ENCODE measurements at places on chromosomes 5 and 9.

GRCh38 chr5:98927989-98928872, 576 bp downstream of the CHD1 start:
- DNase-seq = peak; percentile 36

- peak; percentile 15 for DNase-seq
Observed at GRCh38 chr5:73387601-73388305, 60.8 kb downstream of the FOXD1 start.

DNA sequence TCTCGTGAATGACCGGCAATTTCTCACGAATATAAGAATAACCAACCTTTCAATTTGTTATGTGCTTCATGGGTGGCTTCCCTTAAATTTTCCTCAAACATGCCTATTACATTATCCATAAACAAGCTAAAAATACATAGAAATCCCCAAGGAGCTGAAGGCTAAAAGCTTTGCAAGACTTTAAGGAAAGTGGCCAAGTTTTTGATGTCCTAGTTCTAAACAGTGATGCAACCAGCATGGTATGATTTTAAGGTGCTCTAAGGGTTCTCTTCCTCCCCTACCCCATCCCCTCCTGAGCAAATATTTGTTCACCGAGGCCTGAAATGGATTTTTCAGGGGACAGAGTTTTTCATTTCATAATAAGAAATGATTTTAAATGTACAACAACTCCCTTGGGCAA, 79.8 kb downstream of the RGS7BP start:
- no peak for DNase-seq

DNA sequence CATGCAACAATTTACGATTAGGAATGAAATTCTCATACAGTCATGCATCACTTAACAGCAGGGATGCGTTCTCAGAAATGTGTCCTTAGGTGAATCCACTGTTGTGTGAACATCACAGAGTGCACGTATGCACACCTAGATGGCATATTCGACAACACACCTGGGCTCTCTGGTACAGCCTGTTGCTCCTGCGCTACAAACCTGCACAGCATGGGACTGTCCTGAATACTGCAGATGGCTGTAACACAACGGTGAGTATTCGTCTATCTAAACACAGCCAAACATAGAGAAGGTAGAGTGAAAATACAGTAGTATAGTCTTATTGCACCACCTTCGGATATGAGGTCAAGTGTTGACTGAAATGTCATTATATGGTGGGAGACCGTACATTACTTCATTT, 44.0 kb upstream of the LCP2 start:
- no peak for DNase-seq

DNA sequence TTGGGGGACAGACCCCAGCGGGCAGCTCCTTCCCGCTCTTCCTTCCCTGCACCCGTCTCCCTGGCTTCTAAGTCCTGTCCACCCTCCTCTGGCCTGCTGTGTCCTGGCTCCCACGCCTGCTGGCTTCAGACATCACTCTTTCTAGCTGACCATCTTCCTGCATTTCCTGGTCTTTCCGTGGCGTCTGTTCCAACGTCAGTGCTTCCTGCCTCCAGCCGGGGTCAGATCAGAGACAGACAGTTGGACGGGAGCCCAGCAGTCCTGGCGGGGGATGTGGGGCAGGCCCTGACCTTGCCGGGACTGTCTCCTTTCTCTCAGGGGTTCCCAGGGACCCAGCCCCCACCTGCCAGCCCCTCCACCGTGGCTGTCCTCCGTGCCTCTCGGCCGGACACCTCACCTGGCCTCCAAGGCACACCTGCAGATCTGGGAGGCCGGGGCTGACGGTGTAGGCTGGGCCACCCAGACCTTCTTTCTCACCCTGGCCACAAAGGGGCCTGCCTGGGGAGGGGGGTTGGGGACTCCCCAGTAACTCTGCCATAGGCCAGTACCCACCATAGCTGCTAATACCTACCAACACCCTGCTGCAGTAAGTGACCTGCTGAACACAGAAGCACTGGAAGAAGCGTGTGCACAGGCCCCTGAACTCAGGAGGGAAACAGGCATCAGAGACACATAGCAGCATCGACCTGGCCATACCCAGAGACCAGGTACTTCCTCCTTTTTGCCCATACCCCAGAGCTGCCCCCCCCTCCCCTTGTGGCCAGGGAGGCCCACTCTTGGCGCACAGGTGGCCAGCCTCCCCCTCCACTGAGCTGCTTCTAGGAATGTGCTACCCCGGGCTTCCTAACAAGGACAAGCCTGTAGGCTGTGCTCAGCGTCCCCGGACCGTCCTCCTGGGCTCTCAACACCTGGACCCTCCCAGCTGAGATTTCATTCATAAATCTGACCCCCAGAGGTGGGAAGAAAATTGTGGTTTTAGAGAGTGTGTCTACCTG, 5.1 kb downstream of the NRARP start:
- DNase-seq = no peak

GRCh38 chr5:109035436-109035835, 287.7 kb downstream of the FER start:
- DNase-seq = no peak

GRCh38 chr9:109232449-109233237, 65.6 kb upstream of the FRRS1L start:
- DNase-seq = no peak

- DNase-seq = no peak
Observed at GRCh38 chr9:124814164-124814535, 37.2 kb downstream of the OLFML2A start.

- DNase-seq = no peak
Observed at GRCh38 chr9:74277532-74277931, 219.6 kb upstream of the RORB start.

DNA sequence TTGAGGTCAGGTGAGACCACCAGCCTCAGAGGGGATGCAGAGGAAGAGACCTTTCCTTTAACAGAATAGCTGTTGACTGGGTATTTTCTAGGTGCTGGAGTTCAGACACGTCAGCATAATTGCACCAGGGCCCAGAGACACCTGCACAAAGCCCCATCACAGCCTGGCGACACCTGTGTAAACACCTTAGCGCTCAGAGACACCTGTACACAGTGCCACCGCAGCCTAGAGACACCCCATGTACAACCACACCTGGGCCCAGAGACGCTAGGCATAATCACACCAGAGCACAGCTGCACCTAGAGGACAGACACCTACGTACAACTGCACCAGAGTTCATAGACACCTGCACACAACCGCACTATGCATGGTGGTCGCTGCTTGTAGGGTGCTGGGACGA, 1.0 kb downstream of the TRIP13 start:
- no peak for DNase-seq

DNA sequence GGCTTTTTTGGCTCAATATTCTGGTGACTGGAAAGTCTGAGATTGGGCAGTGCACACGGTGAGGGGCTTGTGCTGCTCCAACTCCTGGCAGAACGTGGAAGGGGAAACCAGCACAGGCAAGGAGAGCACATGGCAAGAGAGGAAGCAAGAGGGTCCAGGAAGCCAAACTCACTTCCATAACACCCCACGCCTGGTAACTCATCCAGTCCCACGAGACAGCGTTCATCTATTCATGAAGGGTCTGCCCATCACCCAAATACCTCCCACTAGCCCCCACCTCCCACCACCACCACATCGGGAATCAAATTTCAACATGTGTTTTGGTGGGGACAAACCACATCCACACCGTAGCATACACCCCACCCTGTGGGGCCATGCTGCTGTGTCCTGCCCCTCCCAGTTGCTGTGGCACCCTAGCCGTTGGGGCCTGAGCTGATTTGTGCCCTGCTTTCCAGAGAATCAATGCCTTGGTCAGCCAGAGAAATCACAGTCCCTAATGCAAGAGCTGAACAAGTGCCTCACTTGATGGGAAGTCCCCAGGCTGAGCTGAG, 27.3 kb downstream of the PROP1 start:
- DNase-seq = no peak
